ENCODE measurements at places on chromosomes 4 and X.
A peak's percentile ranks its signal among the peaks of the same experiment; 100 is the strongest.

GRCh38 chr4:145804116-145804515 lies 124.2 kb downstream of the C4orf51 start:
- no peak for DNase-seq

DNA sequence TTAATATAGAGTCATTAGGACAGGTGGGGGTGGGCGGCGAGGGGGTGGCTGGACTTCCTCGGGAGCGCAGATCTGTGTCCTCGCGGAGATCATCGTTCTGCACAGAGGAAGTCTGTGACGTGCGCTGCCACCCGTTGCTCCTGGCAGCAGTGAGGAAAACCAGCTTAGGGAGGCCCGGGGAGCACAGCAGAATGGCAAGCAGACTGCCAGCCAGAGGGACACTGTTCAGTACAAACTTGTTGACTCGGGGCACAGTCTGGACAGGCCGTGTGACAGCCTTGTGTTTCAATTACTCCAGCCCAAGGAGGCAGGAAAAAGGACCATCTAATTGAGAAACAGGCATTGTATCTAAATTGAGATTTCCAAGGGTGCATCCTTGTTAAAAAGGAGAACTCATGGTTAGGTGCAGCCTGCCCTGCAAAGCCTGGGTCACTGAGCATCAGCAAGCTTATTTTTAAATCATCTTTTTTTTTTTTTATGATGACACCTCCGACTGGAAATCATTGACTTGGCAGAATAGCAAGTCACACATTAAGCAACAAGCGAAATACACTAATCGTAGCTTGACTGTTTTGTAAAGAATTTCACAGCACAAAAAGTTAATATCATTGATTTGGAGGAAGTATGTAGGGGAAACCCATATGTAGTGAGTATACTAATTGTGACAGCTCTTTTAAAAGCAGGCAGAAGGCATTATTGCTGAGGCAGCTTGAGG lies 512.0 kb upstream of the FAT1 start:
- DNase-seq, result no peak

- no peak for DNase-seq
These were observed 4.1 kb downstream of the PPA2 start for GRCh38 chr4:105469736-105470135.

DNA sequence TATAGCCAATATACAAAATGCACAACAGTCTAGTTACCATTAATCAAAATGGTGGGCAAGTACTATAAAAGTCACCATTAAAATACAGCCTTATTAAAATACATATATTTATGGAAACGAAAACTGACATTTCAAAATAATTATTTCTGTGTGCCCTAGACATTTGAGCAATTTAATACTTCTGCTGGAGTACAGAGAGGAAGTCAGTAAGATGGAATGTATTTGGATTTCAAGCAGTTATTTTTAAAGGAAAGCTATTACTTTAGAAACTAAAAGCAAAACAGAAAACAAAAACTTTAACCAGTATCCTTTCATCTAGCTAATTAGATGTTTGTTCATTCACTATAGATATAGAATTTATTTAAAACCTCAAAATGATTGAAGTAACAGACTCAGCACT lies 37.8 kb upstream of the TLR2 start:
- DNase-seq, result no peak

- no peak for DNase-seq
These were observed 80.7 kb upstream of the IGFBP7 start for GRCh38 chr4:57190601-57191481.

GRCh38 chr4:145189981-145190380 lies 9.6 kb upstream of the OTUD4 start:
- DNase-seq, result no peak

GRCh38 chr4:116478343-116478742 lies 607.0 kb downstream of the TRAM1L1 start:
- peak; percentile 33 for DNase-seq

DNA sequence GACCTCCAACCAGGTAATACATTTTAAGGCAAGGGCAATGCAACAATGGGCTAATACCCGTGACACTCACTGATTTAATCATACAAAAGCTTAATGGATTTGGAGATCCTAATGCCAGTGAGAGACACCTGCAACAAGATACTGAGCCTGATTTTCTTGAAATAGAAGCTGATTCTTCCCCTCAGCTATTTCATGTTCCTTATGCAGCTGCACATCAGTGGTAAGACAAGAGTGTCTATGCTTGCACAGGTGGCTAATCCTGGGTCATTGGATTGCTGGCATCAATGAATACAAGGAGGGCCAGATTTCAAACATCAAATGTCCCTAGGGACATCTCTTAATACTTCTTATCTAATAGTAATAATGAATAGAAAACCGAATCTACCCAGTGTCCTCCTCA lies 139.7 kb downstream of the PPARGC1A start:
- DNase-seq, result no peak

- no peak for DNase-seq
These were observed 44.5 kb upstream of the SLC4A4 start for GRCh38 chr4:71294301-71294700.

DNA sequence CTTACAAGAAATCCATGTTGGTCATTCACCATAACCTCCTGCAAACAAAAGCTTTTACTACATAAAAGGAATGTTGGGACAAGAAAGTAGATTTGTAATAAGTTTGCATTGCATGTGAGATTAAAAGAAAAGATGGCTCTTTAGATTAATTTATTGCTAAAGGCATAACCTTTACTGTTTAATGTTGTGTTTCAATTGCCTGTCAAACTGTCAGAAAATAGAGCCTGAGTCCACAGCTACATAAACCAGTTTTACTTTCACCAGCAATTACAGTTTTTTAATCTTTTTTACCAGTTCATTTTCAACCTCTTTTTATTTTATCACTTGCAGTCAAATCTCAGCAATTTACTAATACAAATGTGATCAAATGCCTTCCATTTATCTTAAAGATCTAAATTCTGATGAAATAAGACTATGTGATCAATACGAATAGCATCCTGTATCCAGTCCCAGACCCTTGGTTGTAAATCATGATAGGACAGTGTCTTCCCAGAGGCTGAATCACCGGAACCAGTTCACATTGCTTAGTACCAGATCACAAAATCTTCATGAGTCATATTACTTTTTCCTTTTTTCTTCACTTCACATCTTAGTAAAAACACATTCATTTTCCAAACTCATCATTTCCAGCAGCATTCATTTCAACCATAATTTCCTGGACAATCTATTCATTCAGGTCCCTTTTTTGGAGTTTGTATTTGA lies 95.4 kb upstream of the FRG1 start:
- DNase-seq, result no peak

DNA sequence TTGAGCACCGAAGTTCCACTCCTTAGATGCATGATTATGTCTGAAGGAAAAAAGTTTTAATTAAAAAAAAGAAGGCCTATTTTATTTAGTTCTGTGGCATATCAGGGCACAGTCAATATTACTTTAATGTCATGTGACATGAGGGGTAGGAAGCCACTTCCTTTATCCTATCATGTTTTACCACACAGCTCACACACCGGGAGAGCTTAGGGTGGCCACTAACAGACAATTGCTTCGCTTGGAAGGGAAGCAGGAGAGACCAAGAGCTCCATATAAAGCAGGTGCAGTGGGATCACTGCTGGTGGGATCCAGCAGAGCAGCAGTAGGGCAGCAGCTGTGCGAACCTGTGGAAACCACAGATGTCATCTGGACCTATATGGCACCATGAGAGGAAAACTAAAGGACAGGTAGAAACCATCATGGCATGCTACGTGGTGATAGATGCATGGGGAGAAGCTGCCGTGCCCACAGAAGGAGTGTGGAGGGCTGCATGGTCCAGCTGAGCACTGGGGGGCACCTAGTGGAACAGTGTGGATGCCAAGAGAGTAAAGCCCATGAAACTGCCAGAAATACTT lies 52.0 kb downstream of the DTHD1 start:
- DNase-seq, result no peak

GRCh38 chr4:172794307-172794703 lies 374.3 kb upstream of the GALNT7 start:
- no peak for DNase-seq

DNA sequence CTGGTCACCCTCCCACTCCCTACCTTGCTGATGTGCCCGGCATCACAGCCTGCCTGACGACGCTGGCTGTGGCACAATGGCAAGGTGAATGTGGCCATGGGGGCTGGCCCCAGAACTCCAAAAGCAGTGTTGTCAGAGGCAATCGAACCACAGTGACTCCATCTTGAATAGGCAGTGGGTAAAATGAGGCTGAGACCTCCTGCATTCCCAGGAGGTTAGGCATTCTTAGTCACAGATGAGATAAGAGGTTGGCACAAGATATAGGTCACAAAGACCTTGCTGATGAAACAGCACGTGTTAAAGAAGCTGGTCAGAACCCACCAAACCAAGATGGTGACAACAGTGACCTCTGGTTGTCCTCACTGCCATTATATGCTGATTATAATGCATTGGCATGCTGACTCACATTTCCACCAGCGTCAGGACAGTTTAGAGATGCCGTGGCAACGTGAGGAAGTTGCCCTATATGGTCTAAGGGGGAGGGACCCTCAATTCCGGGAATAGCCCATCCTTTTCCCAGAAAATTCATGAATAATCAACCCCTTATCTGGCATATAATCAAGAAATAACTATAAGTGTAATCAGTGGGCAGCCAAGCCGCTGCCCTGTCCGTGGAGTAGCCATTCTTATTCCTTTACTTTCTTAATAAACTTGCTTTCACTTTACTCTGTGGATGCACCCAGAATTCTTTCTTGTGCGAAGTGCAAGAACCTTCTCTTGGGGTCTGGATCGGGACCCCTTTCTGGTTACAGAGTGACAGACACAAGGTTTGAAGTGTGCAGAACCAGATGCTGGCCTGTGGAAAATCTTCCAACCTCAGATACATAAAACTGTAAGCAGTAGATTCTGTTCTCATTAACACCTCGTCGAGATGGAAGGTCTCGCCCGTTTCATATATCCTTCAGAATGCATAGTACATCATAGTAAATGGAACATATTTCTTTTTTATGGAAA lies 26.8 kb upstream of the CLDN24 start:
- DNase-seq, result no peak

DNA sequence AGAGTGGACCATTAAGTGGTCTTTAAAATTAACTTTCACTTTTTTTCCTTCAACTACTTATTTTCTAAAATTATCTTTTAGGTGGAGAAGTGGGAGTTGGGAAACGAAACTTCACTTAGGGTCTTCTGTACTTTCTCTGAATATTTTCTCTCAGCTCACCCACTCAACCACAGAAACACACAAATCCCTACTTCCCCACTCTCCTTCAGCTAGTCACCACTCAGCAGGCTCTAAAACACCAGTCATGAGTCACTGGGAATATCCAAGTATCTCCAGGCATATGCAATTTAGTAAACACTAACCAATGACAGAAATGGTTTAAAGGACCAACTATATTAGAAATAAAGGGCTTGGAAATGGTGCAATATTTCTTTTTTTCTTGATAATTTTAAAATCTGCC lies 153.0 kb upstream of the RPS6KA6 start:
- no peak for DNase-seq

- DNase-seq, result no peak
These were observed 42.4 kb upstream of the FREM3 start for GRCh38 chr4:143742834-143743233.

DNA sequence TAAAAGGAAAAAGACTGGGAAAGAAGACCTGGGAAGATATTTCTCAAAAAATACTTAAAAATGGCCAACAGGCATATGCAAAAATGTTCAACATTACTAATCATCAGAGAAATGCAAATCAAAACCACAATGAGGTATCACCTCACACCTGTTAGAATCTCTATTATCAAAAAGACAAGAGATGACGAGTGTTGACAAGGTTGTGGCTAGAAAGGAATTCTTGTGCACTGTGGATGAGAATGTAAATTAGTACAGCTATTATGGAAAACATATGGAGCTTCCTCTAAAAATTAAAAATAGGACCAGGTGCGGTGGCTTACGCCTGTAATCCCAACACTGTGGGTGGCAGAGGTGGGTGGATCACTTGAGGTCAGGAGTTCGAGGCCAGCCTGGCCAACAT lies 50.0 kb downstream of the C4orf46 start:
- no peak for DNase-seq

GRCh38 chr4:91916219-91916618 lies 387.5 kb upstream of the GRID2 start:
- no peak for DNase-seq

DNA sequence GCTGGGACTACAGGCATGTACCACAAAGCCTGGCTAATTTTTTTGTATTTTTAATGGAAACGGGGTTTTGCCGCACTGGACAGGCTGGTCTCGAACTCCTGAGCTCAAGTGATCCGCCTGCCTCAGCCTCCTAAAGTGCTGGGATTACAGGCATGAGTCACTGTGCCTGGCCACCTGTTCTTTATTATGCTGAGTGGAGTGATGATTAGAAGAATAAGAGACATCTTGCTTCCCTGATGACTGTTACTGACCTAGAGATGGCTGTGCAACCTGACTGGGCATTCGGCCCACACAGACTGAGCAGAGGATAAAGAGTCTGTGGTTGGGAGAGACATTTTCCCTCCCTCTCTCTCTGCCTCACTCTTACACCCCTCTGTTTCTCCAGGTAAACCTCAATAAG lies 56.7 kb downstream of the SPINK2 start:
- no peak for DNase-seq

- DNase-seq, result no peak
These were observed 384.5 kb downstream of the OPHN1 start for GRCh38 chrX:68048774-68049173.
